Urothelium cell line (cell line): ENCODE measurements at places on chromosomes 6 and 20.
A peak's percentile ranks its signal among the peaks of the same experiment; 100 is the strongest.

- DNase-seq = no peak
Measured at GRCh38 chr6:52133324-52133723, 45.9 kb upstream of the PKHD1 start.

DNA sequence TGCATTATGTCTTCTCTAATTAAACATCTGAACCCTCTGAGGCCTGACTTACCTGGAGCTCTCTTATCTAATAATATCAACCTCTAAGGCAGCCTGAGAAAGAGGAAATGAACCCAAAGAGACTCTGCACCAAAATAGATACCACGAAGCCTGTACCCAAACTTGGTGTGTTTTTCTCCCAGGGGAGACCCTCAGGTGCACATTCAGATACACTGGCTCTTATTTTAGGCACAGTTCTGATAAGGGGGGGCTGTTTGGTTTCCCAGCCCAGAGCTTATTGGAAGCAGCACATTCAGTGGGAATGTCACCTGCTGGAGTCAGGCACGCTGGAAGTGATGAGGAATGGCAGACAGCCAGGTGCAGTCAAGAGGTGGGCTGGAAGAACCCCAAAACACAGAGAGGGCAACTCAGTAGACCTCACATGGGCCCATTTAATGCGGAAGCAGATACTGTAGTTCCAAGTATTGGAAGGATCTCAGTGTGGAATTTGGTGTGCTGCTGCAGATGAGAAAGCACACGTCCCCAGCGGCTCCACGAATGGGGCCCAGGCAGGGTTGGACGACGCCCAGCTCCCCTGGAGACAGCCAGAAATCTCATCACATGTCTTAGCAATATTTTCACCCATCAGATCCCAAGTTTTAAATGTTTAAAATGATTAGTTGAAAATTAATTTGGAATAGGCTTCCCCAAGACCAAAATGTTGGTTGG, 9.7 kb upstream of the CCR6 start:
- DNase-seq = no peak

DNA sequence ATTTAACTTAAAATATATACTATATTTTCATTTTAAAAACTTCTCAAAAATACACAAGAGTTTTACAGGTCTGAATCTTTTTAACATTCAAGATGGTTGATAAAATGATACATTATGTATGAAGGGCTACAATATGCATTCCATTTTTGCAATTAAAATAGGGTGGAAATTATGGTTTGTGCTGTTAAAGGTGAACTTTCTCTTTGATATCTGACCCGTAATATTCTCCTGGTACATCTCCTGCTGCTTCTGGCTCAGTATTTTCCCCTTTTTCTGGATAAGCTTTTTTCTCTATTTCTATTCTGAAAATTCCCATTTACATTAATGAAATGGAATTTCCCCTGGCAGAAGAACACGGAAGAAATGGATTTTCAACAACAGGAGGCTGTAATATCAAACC, 27.4 kb upstream of the LCA5 start:
- DNase-seq = no peak

GRCh38 chr6:25178336-25179035, 100.7 kb upstream of the CARMIL1 start:
- DNase-seq = no peak

- no peak for DNase-seq
Measured at GRCh38 chr6:91482498-91482897, 895.6 kb upstream of the MAP3K7 start.

- peak; percentile 64 for DNase-seq
Measured at GRCh38 chr6:17086469-17086868, 15.4 kb upstream of the STMND1 start.

DNA sequence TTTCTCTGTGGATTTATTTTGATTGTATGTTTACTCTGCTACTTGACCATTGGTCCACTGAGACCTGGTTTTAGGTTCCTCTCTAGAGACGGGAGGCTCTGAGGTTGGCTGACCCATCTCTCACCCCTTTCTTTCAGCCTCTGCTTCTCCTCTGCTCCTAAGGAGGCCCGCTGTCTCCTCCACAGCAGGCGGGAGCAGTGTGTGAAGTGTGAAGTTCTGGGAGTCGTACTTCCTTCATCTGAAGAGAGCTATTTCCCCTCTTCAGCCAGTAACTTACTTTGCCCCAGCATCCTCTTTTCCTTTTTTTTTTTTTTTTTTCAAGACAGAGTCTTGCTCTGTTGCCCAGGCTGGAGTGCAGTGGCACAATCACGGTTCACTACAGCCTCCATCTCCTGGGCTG, 21.1 kb downstream of the PDRG1 start:
- DNase-seq = no peak

DNA sequence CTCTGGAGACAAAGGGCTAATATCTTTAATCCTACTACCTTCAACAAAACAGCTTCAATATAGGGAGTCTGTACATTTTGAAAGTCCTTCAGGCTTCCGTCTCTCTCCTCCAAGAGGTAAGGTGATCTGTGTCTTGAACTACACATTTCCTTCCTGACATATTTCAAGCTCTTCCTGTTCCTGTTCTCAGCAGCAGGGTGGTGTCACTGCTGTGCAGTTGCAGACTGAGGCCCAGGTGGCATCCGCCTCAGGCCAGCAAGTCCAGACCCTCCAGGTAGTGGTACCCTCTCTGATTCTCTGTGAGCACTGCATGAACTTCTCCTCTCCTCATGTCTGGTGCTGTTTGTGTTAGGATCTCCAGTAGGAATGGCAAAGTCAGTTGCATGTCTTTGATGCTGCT, 7.8 kb downstream of the NFYA start:
- DNase-seq = no peak
